GM12865 (cell line): ENCODE measurements at places on chromosomes 5 and 9.

GRCh38 chr9:529731-530130 is 311.8 kb upstream of the DMRT1 start:
- no peak for DNase-seq

GRCh38 chr5:29822521-29822920 is 1371.0 kb upstream of the CDH6 start:
- DNase-seq: no peak

GRCh38 chr9:131885144-131885609 is 145.3 kb upstream of the RAPGEF1 start:
- DNase-seq: no peak

DNA sequence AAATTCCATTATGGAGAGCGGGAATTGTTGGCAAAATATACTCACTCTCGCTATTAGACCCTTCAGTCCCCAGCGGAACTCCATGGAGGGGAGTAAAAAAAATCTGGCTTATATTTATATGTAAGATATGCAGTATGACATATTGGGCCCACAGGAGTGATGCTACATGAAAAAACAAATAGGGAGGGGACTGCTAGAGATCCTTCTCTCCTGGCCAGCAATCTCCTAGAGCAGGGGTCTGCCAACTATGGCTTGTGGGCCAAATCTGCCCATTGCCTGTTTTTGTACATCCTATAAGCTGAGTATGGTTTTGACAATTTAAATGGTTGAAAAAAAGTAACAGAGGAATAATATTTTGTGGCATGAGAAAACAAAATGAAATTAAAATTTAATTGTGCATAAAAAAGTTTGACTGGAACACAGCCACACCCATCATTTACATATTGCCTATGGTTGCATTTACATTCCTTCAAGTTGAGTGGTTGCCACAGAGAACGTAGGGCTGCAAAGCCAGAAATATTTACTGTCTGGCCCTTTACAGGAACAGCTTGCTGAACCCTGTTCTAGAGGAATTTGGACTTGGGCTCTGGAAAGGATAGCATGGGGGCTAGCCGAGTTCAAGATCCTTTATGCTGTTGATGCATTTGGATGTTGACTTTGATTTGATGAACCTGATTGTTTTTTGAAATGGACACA is 197.3 kb upstream of the CLINT1 start:
- DNase-seq: no peak

DNA sequence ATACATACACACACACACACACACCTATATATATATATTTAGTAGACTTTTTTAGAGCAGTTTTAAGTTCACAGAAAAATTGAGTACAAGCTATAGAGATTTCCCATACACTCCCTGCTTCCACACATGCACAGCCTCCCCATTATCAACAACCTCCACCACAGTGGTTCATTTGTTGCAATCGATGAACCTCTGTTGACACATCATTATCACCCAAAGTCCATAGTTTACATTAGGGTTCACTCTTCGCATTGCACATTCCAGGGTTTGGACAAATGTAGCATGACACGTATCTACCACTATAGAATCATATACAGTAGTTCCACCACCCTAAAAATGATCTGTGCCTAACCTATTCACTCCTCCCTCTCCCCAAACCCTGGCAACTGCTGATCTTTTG is 111.0 kb downstream of the PPP2R2B start:
- DNase-seq: no peak

GRCh38 chr9:91765296-91765695 is 184.7 kb downstream of the ROR2 start:
- no peak for DNase-seq
